ENCODE measurements at places on chromosomes 6 and 20.

DNA sequence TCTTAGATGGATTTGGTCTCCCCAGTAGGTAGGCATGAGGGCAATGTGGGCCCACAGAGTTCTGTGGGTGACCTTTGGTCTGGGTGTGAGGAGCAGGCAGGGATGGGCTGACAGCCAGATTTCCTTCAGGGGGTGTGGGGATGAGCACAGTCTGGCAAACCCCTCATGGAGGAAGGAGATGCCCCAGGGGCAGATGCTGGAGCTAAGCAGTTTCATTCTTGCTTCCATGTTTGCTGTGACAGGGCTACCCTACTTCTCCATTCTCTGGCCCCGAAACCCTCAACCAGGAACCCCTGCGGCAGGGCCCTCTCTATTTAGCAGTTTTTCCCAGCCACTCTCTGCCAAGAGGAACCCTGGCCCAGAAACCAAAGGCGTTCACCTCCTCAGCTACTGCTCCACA lies 40.4 kb downstream of the GCLC start:
- DNase-seq, result no peak

- DNase-seq, result no peak
Measured at GRCh38 chr6:47944846-47945245, 163.0 kb downstream of the OPN5 start.

GRCh38 chr6:89290401-89291155 lies 24.5 kb downstream of the GABRR2 start:
- DNase-seq, result no peak

GRCh38 chr6:105493736-105494135 lies 90.9 kb upstream of the PREP start:
- DNase-seq, result no peak

DNA sequence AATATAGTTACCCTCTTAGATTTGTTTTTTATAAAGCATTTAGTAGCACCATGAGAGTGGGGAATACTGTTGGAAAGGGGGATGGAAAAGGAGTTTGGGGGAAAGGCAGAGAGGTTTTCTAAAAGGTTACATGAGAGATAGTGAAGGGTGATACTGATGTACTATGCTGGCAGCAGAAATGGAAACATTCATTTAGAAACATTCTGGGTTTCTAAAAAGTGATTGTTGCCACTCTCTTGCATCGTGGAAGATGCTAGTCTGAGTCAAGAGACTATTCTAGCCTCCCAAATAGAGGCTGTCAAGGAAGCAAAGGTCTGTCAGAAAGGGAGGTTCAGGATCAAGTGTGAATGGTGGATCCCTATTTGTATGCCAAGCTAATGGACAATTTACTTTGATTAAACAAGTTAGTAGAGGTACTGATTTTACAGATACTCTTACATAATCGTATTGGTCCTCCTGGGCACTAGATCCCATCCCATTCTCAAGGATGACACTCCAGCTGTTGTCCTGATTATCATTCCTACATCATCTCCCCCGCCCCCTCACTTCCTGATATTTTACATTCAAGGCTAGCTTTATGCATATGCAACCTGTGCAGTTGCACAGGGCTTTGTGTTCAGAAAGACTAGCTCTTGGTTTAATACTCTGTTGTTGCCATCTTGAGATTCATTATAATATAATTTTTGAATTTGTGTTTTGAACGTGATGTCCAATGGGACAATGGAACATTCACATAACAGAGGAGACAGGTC lies 15.4 kb upstream of the ABT1 start:
- DNase-seq, result no peak

- DNase-seq, result no peak
Measured at GRCh38 chr6:1524040-1524480, 85.7 kb upstream of the FOXC1 start.

- DNase-seq, result no peak
Measured at GRCh38 chr6:36651659-36652379, 26.7 kb upstream of the CDKN1A start.

GRCh38 chr20:23203310-23203709 lies 117.2 kb upstream of the CD93 start:
- DNase-seq, result no peak

DNA sequence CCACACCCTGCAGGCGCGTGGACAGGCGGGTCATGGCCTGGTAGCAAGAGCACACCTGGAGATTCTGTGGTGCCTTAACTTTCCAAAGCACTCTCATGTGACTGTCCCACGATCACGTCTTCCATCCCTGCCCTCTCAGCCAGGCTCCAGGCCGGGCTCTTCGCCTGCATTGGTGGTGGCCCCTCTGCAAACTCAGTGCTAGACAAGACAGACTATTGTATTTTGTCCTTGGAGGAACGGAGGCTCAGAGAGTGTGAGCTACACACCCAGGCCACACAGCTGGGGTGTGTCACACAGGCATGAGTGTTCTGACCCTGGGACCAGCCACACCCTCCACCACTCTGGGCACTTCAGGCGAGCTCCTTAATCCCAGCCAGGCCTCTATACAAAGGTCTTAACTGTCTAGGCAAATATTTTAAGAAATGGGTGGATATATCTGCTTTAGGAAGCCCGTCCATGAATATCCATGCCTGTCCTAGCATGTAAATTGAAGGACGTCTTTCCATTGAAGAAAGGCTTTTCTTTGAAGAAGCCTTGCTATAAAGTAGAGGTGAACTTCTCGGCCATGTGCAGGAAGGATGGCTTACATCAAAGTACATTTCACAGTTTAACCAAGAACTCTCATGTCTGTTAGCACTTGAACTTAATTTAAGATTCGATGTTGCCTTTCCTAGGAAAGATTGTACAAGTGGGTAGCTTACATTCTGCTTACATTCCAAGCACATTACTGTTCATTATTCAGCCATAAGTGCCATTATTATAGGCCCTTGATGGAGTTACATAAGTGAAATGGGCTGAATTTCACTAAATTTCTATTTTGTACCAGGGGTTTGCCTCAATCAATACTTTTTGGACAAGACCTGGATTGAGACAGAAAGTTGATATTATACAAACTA lies 263.9 kb downstream of the DLL1 start:
- DNase-seq, result no peak

GRCh38 chr20:20273286-20273685 lies 94.6 kb upstream of the INSM1 start:
- no peak for DNase-seq

GRCh38 chr20:40980828-40981310 lies 47.8 kb upstream of the TOP1 start:
- DNase-seq, result no peak

- no peak for DNase-seq
Measured at GRCh38 chr6:84633771-84634170, 130.6 kb downstream of the TBX18 start.
